ENCODE measurements at places on chromosomes 6 and 20. TPM values are rescaled to one million over a fixed set of nuclear protein-coding genes. Genes with fewer than 3 reads are reported as not detected.

PRRT1 gene
- 7.0 TPM for total RNA-seq

TCF21 gene
- 0.63 TPM for total RNA-seq

DNA sequence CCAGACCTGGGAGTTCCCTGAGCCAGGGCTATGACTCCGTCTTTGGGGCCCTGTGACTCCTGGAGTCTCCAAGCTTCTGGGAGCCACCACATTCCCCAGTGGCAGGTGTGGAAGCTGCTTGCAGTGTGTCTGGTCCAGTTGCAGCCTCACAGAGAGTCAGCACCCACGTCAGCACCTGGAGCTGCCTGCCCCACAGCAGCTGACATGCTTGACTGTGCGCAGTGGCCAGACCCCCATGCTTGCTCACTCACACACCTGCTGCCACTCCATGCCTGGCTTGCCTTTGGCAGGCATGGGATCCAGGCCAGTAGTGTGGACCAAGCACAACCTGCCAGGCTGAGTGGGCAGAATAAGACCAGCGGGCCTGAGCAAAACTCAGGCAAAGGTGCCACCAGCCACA is 31.0 kb upstream of the ASIP start:
- H3K4me1 ChIP-seq: no peaks in the 10 kb centered on the region
- DNase-seq: no peak
- no peaks in the 10 kb centered on the region for H3K27me3 ChIP-seq
- no peak overlapping the region for H3K4me3 ChIP-seq
- H3K27ac ChIP-seq: no peak overlapping the region

DNA sequence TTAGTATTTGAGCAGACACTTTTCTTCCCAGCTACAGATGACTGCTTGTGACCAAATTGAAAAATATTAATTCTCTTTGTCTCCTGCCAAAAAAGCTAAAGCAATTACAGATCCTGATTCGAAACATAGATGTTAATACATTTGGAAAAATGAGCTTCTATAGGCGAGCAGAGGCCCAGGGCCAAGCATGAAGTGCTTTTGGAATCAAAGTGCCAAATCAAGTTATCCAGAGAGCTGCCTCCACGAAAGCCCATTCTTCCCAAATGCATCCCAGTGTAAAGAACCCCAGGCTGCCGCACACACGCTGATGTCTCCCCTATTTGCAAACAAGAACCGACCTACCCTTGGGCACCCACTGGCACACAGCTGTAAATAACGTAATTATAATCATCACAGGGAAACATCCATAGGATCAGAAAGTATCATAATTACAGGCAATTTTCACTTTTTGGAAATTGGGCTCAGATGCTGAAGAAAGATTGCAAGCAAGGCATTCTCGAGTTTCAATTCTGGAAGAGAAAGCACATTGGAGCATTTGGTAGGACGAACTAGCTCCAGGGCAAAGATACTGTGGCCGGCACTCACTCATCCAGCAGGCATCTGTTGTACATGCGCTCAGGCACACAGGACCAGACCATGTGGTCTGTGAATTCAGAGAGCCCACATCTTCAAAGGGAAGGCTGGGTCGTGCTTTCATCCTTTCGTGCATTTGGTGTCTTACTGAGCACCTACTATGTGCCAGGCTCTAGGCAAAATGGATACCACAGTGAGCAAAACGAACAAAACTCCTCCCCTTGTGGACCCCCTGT is 45.9 kb downstream of the BMP7 start:
- no peak overlapping the region for H3K27ac ChIP-seq
- no peak for DNase-seq
- H3K27me3 ChIP-seq: no peaks in the 10 kb centered on the region

DNA sequence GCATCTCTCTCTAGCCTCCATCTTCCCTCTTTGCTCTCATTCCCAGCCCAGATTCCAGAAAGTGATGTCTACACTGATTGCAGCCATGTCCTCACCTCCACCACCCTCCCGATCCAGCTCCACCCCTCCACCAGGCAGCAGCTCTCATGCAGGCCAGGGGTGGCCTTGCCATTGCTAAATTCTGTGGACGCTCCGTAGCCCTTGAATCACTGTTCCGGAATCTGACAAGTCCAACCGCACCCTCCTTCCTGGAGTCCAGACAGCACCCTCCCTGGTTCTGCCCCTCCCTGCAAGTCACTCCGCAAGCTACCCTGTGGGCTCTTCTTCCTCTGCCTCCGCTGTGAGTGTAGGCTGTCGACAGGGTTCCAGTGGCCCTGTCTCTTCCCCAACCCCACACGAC is 26.2 kb downstream of the TNXB start:
- no peaks in the 10 kb centered on the region for H3K27me3 ChIP-seq
- no peak overlapping the region for H3K4me3 ChIP-seq
- no peaks in the 10 kb centered on the region for H3K36me3 ChIP-seq
- H3K27ac ChIP-seq: no peak overlapping the region
- peak; percentile 83 for DNase-seq
- peaks cover 3% of the 10 kb centered on the region for H3K4me1 ChIP-seq

GRCh38 chr20:16387666-16388065 is 185.6 kb downstream of the KIF16B start:
- H3K27ac ChIP-seq: no peak overlapping the region
- no peaks in the 10 kb centered on the region for H3K36me3 ChIP-seq
- no peaks in the 10 kb centered on the region for H3K27me3 ChIP-seq
- no peaks in the 10 kb centered on the region for H3K4me1 ChIP-seq
- DNase-seq: no peak
- H3K4me3 ChIP-seq: no peak overlapping the region

All from aorta (tissue), 5 donors.